H1 (cell line): ENCODE measurements at places on chromosomes 7 and 10.

DNA sequence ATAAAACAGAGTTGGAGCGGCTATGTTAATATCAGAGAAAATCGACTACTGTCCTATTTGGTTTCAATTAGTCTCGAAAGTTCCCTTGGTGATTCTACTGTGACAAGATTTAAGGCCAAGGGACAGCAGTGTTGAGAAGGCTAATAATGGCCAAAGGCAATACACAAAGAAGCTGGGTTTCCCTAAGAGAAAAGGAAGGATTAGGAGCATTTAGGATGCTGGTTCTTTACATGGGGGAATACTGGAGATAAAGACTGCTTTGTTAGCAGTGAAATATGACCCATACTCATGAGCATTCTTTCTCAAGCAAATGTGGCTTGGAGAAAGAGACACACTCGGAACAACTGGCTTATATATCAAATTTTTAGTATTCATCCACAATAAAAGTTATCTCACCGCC is 32.2 kb downstream of the IQUB start:
- no peaks in the 10 kb centered on the region for H3K36me3 ChIP-seq
- H3K27ac ChIP-seq: no peak overlapping the region
- no peak overlapping the region for H3K4me3 ChIP-seq
- no peaks in the 10 kb centered on the region; the same call in 1 of the 2 replicates for H3K4me1 ChIP-seq

GRCh38 chr10:86932674-86933073 is 24.7 kb downstream of the MMRN2 start:
- 0 out of 2 replicates have a peak overlapping the region, but pooled peaks have one; percentile 19 for H3K27ac ChIP-seq
- no peaks in the 10 kb centered on the region; the same call in 1 of the 2 replicates for H3K36me3 ChIP-seq
- H3K4me3 ChIP-seq: no peak overlapping the region
- DNase-seq: no peak

- no peak overlapping the region for H3K4me3 ChIP-seq
- H3K4me1 ChIP-seq: peaks cover under 1% of the 10 kb centered on the region
- DNase-seq: no peak
- H3K27ac ChIP-seq: no peak overlapping the region
Measured at GRCh38 chr10:68010426-68010940, 64.6 kb downstream of the HERC4 start.

DNA sequence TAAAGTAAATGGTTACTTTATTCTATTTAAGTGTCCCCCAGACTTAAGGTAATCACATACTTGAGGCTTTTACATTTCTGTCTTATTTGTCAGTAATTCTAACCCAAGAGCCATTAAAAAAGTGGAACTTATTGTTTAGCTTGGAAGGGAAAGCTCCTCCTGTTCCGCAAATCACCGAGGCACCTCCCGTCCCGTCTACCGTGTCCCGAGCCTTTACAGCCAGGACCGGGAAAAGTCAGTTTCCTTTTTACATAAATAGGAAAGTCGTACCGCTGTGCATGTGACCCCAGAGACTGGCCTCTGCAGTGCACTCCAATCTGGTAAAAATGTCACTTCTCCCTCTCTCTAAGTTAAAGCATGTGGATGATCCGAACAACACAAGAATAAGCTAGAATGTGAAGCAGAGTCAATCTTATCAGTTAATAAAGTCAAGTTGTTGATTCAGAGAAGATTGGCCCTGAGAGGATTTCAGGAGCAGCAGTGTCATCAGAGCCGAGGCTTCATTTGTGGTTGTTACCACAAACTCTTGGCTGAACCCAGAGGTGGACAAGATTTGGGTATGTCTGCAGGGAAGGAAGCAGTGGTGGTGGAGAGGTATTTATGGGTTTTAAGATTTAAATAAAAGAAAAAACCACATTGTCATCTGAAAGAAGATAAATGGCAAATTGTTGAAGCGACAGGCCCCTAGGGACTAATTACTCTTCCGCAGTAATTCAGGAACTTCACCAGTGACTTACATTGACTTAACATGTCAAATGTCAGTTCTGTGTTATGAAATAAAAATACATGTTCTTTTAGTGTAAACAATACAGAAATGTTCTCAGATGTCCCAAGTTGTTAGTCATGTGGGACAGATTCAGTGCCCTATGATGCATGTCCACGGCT is 316.6 kb upstream of the ZNF32 start:
- no peak for DNase-seq
- no peak overlapping the region for H3K27ac ChIP-seq
- no peaks in the 10 kb centered on the region for H3K4me1 ChIP-seq
- H3K36me3 ChIP-seq: no peaks in the 10 kb centered on the region

DNA sequence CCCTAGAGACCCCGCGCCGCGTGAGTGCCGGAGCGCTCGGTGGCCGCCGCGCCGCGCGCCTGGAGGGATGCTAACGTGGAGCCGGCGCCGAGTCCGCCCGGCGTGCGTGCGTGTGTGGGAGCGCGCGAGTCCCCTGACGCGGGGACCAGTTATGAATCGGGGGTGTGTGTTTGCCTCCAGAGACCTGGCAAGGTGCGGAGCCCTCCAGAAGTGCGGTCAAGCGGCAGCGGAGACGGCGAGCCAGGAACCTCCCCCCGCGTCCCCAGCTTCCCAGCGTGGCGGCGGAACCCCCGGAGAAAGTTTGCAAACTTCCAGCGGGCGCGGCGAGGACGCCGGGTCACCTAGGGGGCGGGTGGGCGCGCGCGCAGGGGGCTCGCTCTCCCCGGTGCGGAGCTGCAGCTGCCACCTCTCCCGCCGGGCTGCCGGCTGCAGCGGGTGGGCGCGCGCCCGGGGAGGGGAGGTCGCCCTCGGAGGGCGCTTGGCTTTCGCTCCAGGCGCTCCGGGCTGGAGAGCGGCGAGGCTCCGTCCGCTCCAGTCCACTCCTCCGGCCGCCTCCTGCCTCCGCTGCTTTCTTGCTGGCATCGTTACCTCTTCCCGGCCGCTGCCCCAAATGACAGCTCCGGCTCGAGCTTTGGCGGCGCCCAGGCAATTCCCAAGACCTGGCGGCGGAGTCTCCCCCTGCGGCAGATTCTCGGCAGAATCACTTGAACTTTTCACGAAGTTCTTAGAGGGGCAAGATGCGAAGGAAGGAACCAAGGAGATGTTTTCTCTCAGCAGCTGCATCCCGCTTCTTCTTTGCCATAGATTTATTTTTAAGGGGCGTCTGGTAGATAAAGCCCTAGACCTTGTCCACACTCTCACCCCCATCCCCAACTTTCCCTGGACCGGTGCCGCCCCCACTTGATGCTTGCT is 2.3 kb upstream of the CREB5 start:
- no peaks in the 10 kb centered on the region; the same call in none of the 2 replicates for H3K4me1 ChIP-seq
- H3K4me3 ChIP-seq: peak overlapping the region; percentile 76
- no peak overlapping the region for H3K27ac ChIP-seq
- H3K27me3 ChIP-seq: peaks cover 55% of the 10 kb centered on the region

- no peaks in the 10 kb centered on the region for H3K27me3 ChIP-seq
- H3K36me3 ChIP-seq: no peaks in the 10 kb centered on the region
- no peak overlapping the region for H3K4me3 ChIP-seq
- H3K4me1 ChIP-seq: peaks cover 2% of the 10 kb centered on the region; the same call in 1 of the 2 replicates
Measured at GRCh38 chr10:21243748-21244257, 281.7 kb downstream of the SKIDA1 start.

- no peaks in the 10 kb centered on the region for H3K4me1 ChIP-seq
- no peaks in the 10 kb centered on the region for H3K27me3 ChIP-seq
- H3K4me3 ChIP-seq: no peak overlapping the region
- no peak overlapping the region for H3K27ac ChIP-seq
- H3K36me3 ChIP-seq: no peaks in the 10 kb centered on the region
Measured at GRCh38 chr10:122495406-122496340, 34.3 kb downstream of the HTRA1 start.

DNA sequence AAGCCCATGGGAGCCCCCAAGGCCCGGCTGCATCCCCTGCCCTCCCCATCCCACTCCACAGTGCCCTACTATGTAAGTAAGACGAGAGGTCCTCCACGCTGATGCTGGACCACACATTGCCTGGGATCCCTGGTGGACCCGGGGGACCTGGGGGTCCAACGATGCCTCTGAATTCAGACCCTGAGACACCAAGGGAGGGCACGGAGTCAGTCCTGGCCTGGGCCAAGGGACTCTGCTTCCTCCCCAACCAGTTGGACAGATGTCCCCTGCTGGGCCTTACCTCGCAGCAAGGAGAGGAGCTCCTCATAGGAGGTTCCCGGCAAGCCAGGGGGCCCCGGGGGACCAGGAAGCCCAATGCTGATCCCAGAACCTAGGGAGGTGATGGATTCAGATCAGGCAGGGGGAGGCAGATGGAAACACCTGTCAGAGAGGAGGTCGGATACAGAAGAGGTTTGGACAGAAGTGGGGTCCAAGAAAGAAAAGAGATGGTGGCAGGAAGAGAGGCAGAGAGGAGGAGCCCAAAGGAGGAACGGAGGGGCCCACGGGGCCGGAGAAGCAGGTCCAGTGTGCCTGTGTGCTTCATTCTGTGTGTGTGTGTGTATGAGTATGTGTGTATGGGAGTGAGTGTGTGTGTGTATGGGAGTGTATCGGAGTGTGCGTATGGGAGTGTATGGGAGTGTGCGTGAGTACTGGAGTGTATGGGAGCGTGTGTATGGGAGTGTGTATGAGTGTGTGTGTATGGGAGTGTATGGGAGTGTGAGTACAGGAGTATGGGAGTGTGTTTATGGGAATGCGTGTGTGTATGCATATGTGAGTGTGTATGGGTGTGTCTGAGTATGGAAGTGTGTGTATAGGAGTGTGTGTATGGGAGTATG is 50.2 kb downstream of the COL17A1 start:
- no peak for DNase-seq
- no peak overlapping the region for H3K4me3 ChIP-seq
- H3K4me1 ChIP-seq: peaks cover 14% of the 10 kb centered on the region
- no peaks in the 10 kb centered on the region for H3K36me3 ChIP-seq
- H3K27ac ChIP-seq: no peak overlapping the region
- no peaks in the 10 kb centered on the region for H3K27me3 ChIP-seq

GRCh38 chr10:52410916-52411315 is 96.8 kb downstream of the DKK1 start:
- H3K27ac ChIP-seq: no peak overlapping the region
- H3K4me3 ChIP-seq: no peak overlapping the region
- H3K36me3 ChIP-seq: no peaks in the 10 kb centered on the region

DNA sequence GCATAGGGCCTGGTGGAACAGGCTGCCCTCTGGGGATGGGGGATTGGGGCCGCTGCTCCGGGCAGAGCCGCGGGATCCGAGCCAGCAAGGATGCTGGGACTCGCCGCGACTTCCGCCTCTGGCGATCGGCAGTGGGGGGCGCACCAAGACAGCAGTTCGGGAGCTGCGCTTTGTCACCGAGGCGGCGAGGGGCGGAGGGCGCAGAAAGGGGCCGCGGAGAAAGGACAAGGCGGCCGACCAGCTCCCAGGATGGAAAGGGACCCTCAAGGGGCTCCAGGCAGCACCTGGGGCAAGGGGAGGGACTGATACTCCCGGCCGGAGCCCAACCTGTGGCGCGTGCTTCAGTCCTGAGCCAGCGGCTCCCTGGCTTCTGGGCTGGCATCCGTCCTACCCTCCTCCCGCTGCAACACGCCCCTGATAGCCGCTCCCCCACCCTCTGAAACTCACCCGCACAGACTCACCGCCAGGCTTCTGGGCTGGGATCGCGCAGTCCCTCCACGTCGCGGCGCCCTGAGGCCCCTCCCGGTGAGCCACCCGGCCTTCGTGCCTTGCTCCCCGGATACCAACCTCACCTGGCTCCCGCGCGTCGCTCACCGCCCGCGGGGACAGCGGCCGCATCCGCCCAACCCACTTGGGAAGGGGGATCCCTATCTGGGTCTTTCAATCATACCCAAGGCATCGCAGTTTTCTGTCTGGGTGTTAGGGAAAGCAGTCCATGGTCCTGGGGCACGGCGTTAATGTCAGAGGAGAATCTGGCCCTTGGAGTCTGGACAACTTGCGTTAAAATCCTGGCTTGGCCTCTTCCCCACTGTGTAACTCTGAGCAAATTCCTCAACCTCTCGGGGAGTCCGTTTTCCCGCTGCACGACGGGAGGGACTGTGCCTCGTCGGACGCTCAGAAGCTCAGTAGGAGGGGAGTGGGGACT is 7.0 kb upstream of the EVX1 start:
- H3K4me1 ChIP-seq: peaks cover 6% of the 10 kb centered on the region
- no peak overlapping the region for H3K27ac ChIP-seq
- H3K4me3 ChIP-seq: peak overlapping the region; percentile 60
- H3K36me3 ChIP-seq: no peaks in the 10 kb centered on the region
- peak; percentile 86 for DNase-seq
- H3K27me3 ChIP-seq: peaks cover 87% of the 10 kb centered on the region

- no peak for DNase-seq
- no peaks in the 10 kb centered on the region for H3K27me3 ChIP-seq
- H3K36me3 ChIP-seq: no peaks in the 10 kb centered on the region
- H3K4me3 ChIP-seq: no peak overlapping the region
- no peaks in the 10 kb centered on the region for H3K4me1 ChIP-seq
Measured at GRCh38 chr10:89078724-89079672, 88.4 kb downstream of the FAS start.

- DNase-seq: no peak
- H3K27me3 ChIP-seq: no peaks in the 10 kb centered on the region
- H3K36me3 ChIP-seq: no peaks in the 10 kb centered on the region
- peaks cover 7% of the 10 kb centered on the region; the same call in 1 of the 2 replicates for H3K4me1 ChIP-seq
- no peak overlapping the region for H3K4me3 ChIP-seq
Measured at GRCh38 chr10:47360419-47361040, 12.4 kb downstream of the RBP3 start.

GRCh38 chr7:129343099-129343700 is 91.0 kb upstream of the STRIP2 start:
- H3K4me1 ChIP-seq: no peaks in the 10 kb centered on the region
- H3K36me3 ChIP-seq: no peaks in the 10 kb centered on the region
- DNase-seq: no peak
- no peaks in the 10 kb centered on the region for H3K27me3 ChIP-seq

GRCh38 chr7:154566877-154567276 is 436.0 kb downstream of the PAXIP1 start:
- no peaks in the 10 kb centered on the region for H3K4me1 ChIP-seq
- DNase-seq: no peak
- no peaks in the 10 kb centered on the region for H3K27me3 ChIP-seq
- no peak overlapping the region for H3K27ac ChIP-seq
- H3K4me3 ChIP-seq: no peak overlapping the region

- H3K27me3 ChIP-seq: no peaks in the 10 kb centered on the region
- no peaks in the 10 kb centered on the region for H3K36me3 ChIP-seq
- no peak for DNase-seq
- no peaks in the 10 kb centered on the region; the same call in 1 of the 2 replicates for H3K4me1 ChIP-seq
- no peak overlapping the region for H3K4me3 ChIP-seq
Measured at GRCh38 chr7:79504607-79505389, 51.3 kb upstream of the MAGI2 start.

DNA sequence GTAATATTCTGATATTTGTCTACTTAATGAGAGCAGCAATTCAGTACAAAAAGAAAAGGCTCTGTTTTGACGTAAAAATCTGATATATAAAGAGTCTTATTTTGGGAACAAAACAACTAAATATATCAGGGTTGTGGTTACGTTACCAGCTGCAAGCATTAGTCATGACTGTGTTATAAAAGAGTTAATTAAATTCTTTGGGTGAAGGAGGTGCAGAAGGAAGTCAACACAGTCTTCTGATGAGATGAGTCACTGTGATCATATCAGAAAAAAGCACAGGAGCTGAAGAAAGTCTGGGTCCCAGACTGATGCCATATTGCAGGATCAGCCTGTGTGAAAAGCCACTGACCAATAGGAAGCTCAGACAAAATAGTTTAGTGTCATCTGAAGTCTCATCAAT is 234.3 kb upstream of the TEX47 start:
- H3K36me3 ChIP-seq: no peaks in the 10 kb centered on the region
- H3K4me3 ChIP-seq: no peak overlapping the region
- no peak for DNase-seq
- no peaks in the 10 kb centered on the region for H3K27me3 ChIP-seq
- no peak overlapping the region for H3K27ac ChIP-seq

GRCh38 chr10:131567279-131568162 is 256.0 kb upstream of the TCERG1L start:
- H3K27me3 ChIP-seq: no peaks in the 10 kb centered on the region
- no peak for DNase-seq
- H3K4me1 ChIP-seq: no peaks in the 10 kb centered on the region
- no peaks in the 10 kb centered on the region for H3K36me3 ChIP-seq
